ENCODE measurements at places on chromosomes 2 and 18.

GRCh38 chr2:14072338-14072737 is 560.2 kb upstream of the LRATD1 start:
- no peak for DNase-seq

DNA sequence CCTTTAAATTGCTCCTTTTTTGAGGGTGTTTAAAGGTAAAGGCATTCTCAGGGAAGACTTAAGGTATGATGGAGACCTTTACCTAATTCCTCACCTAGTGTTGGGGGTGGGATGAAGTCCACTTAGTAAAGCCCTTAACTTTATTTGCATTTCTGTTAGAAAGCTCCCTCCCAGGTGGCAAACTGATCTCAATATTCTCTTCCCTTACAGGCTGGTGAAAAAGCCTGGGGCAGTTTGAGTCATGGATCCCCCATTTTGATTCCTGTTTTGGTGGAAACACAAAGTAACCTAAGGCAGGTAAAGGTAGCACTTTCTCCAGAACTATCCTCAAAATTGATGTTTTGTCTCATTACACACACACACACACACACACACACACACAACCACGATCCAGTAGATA is 33.8 kb upstream of the HNRNPA3 start:
- no peak for DNase-seq

DNA sequence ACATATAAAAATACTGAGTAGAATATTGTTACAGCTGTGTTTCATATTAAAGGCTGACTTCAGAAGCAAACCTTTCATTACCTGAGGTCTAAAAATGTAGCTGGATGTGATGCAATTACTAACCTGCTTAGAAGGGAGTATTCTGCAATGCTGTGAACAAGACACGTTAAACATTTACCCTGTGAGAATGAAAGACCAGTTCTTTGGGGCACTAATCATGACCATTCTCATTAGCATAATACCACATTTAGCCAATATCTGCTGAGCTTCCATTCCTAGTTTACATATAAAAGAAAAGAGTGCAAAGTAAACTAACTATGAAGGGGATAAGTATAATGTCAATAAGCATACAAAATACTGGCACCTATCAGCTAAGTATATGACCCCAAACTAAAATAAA is 784.0 kb upstream of the KLHL29 start:
- DNase-seq: no peak

- no peak for DNase-seq
These were observed 4.6 kb upstream of the MFF start for GRCh38 chr2:227320305-227321094.

- no peak for DNase-seq
These were observed 89.0 kb downstream of the LPIN1 start for GRCh38 chr2:11835403-11835802.
